Activated CD4-positive, alpha-beta memory T cell treated with anti-CD3 and anti-CD28 coated beads, Interleukin-2, amount 10 ng/mL, durations not matched to agents 7 days and 5 days (primary cell): ENCODE measurements at places on chromosomes 7 and 10. TPM values are rescaled to one million over a fixed set of nuclear protein-coding genes. Genes with fewer than 3 reads are reported as not detected.

GRCh38 chr10:88077977-88078376, 214.6 kb downstream of the PTEN start:
- no peak for DNase-seq

DNA sequence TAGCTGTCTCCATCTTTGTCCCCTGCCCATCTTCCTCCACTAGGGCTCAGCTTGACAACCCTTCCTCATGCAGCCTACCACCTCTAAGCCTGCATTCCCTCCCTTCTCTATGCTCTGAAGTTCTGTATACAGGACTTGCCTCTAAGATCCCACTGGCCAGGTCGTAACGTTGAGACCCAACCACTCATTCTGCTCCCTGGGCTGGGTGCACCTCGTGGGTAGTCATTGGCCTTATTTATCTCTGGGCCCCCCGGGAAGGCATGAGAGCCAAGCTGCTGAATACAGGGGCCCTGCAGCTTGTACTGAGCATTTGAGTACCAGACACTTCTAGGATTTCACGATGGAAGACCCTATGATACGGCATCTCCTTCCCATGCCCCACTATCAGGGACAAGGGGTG, 31.2 kb downstream of the MYL10 start:
- DNase-seq, result no peak

Gene PAX4
- not detected for total RNA-seq

Gene TYW1B
- 3.5 TPM for total RNA-seq

Gene CD36
- not detected for total RNA-seq

Gene GSDME
- total RNA-seq, result 1.7 TPM

DNA sequence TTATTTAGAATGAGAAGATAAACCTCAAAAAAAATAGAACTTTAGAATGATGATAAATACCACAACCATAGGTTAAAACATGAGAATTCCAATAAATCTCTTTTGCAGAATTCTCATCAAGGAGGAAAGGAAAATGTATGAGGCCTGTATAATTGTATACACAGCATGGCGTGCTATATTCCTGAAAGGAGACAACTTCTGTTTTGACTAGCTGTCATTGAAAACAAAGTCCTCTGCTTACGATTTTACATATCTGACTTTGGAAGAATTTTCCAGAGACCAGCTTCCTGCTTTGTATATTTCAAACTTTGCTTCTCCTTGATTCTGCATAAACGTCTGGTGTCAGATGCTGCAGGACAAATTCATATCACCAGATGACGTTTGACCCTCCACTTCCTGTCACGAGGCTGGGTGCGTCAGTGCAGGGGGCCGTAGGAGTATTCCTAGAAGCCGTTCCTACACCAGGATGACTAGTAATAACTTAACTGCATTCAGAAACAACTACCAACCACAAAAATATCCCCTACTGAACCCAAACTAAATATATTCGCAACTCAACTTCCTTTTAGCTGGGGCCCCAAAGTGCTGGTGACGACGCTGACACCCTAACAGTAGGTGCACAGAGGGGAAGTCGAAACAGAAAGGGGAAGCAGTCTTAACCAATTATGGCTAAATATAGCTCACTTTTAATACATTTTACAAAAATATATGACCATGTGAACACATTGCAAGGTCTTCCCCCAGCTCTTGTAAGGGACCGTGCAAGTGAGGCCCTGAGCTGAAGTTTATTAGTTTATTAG, 178.6 kb upstream of the INHBA start:
- DNase-seq, result peak; percentile 85

GRCh38 chr7:95199779-95200558, 124.4 kb downstream of the PON1 start:
- no peak for DNase-seq

DNA sequence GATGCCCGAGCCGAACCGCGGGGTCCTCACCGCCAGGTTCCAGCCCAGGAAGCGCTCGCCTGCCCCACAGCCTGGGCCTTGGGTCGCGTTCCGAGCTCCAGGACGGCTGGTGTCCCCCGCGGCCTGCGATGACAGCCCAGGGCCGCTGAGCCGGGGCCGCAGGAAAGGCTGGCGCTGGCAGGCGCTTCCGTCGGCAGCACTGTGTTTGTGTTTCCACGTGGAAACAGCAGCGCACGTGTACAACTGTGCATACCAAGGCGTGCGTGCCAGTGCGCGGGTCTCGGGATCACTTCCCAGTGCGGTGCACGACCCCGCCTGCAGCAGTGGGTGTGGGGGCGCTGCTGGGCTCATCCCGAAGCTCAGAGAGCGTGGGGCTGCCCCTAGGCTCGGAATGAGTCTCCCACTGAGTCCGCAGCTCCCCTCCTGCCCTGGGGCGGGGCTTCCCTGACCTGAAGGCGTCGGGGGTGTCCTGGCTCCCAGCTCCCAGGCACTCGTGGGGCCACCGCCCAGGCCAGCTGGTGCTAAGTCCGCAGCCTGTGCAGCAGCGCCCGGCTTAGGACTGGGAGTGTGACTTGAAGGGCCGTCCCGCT, 17.2 kb downstream of the AP5Z1 start:
- DNase-seq, result no peak

DNA sequence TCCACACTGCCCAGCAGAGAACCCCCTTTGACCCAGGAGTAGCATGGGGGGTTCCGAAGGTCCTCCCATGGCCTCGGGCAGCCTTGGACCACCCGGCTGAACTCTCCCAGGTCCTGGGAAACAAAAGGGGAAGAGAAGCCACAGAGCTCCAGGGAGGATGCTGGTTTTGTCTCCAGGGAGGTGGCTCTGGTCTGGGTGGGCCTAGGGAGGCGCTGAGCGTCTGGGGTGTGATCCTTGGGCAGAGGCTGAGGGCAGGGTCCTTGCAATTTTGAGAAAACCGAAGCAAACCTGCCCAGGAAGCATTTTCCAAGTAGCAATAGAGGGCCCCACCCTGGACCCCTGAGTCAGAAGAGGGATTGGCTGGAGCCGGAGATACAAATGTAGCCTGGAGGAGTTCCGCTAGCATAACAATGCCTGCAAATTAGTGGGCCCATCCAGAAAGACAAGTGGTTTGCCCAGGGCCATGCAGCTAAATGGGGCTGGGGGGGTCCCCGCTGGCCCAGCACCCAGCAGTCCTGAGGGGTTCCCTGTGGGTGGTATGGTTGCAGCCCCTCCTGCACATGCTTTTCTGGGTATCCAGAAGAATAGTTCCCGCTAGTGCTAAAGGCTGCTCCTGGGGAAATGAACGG, 2.0 kb downstream of the UTF1 start:
- DNase-seq, result no peak

DNA sequence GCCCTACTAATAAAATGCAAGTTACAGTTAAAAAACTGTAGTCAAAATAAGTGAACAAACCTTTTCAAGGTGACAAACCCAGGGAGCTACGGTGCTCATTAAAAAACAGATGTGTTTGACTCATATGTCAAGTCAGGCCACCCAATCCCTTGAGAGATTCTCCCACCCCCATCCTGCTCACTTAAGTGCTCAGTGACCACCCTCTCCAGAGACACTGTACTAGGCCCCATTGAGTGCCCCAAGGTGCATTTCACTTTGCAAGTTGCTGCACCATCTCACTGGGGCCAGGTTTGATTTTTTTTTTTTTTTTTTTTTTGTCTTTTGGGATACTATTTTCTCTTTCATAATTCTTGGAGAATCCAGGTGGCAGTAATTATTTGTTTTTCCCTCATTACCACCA, 1.9 kb downstream of the ERV3-1 start:
- no peak for DNase-seq

Gene PRF1
- 136 TPM for total RNA-seq

DNA sequence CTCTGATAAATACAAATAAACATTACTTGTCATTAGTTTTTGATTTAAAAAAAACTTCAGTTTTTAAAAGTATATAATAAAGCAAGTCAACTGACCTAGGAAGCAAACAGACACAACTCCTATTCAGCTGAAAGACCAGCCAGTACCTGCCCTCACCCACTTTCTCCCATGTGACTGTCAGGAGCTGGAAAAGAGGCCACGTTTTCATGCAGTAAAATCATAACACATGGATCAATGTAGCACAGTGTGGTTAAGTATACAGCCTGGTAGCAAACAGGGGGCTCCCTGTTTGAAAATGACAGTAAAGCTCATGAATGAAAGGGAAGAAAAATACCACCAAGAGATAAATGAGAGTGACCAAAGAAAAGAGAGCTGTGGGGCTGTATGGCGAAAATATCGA, 21.6 kb downstream of the KIN start:
- no peak for DNase-seq

Gene HOGA1
- total RNA-seq, result not detected

Gene TCAF2
- 50.8 TPM for total RNA-seq

DNA sequence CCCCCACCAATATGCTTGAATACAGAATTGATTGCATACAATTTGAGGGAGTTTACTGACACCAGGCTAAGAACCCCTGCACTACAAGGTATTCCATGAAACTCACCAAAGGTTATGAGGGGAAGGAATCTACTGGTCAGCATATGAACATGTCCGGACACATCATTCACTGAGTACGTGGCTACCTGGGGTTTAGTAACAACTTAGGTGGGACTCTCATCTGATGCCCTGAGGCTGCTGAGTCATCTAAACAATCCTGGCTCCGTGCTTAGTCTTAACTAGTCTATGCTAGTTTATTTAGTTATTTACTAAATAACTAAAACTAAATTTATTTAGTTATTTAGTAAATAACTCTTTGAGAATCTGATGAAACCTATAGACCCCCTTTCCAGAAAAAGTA, 11.3 kb downstream of the PI4K2A start:
- no peak for DNase-seq

DNA sequence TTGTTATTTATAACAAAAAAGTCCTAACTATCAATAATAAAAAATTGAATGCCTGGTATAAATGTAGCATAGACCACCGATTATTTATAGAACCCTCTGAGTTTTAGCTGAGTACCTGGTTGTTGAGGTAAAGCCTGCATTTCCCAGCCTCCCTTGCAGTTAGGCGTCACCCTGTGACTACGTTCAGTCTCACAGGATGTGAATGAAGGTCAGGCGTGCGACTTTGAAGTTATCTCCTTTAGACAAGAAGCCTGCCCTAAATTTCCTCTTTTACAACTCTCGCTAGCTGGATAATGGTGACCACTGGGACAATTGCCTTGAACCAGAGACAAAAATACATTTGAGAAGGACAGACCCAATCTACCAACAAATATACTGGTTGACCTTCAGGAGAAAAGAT, 67.5 kb upstream of the TES start:
- DNase-seq, result peak; percentile 37

Gene CLCN1
- total RNA-seq, result 0.10 TPM

DNA sequence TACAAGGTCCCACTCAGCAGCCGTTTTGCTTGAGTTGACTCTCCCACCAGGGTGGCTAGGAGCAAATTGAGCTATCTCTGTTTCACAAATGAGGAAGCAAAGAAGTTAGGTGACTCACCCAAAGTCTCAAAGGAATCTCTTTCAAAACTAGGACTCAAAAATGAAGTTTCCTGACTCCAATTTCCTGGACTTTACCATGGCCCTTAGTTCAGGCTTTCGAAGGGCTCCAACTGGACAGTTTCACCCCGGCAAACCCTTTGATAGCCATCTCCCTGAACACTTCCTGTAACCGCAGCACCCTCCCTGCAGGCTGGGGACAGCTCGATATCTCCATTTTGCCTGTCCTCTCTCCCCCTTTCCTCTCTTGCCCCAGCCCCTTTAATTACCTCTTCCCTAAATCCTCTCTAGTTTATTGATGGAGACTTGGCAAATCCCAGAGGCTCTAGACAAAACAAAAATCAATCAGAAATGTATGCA, 4.7 kb upstream of the AFAP1L2 start:
- DNase-seq, result no peak

GRCh38 chr10:86545101-86545500, 23.5 kb upstream of the WAPL start:
- DNase-seq, result no peak

DNA sequence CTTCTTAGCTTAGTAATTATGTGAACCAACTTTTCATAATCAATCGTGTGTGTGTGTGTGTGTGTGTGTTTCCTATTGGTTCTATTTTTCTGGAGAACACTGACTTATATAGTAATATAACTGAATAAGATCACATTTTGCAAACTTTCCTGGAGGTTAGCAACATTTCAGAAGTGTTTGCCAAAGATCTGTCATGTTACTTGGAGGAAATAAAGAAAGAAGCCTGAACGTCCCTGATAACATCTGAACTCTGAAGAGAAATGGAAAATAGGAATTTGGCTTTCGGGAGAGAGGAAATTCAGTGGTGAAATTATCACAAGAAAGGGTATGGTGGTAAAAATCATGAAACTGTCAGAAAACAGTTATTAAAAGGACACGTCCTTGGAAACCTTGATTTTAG, 984.4 kb upstream of the AUTS2 start:
- DNase-seq, result no peak

Gene FFAR4
- not detected for total RNA-seq
